ENCODE measurements at places on chromosomes 11 and 22. TPM values are rescaled to one million over a fixed set of nuclear protein-coding genes. Genes with fewer than 3 reads are reported as not detected.

Gene OR51E2
- total RNA-seq = not detected

Gene SYT9
- 0.18 TPM for total RNA-seq

Gene MMP8
- total RNA-seq = 0.44 TPM

DNA sequence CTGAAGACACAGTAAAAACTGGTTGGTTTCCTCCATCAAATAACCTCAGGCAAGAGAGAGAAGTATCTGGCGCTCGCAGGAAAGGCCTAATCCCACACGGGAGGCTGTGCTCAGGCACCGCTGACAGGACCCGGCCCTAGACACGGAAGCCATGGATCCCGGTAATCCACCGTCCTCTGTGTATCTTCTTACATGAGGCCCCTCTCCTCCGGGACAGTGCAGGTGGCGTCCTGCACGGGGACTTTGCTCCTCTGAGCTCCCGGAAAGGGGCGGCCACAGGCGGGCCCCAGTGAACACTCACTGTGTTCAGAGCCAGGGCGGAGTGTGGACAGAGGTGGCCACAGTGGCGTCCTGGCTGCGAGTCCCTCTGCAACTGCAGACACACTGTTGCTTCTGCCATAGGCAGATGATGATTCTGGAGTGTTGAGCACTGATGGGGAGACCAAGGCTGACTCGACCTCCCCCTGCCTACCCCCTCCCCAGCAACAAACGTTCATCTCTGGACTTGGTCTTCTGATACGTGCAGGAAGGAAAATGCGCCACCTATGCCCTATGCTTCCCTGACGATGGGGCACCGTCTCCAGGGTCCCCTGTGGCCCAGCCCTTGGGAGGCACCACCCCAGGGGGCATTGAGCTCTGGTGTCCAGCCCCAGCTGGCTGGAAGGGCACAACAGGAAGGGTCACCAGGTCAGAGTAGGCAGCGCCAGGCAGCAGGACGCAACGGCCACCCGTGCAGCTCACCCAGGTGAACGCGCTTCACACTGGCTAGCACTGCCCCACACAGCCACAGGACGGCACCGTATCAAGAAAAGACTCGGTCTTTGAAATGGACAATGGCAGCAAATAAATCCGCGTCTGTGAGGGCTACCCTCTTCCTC is 95.7 kb downstream of the TRMU start:
- peaks cover 7% of the 10 kb centered on the region for H3K36me3 ChIP-seq
- H3K27me3 ChIP-seq = no peaks in the 10 kb centered on the region
- no peak overlapping the region for H3K4me3 ChIP-seq
- H3K27ac ChIP-seq = no peak overlapping the region
- DNase-seq = no peak

DNA sequence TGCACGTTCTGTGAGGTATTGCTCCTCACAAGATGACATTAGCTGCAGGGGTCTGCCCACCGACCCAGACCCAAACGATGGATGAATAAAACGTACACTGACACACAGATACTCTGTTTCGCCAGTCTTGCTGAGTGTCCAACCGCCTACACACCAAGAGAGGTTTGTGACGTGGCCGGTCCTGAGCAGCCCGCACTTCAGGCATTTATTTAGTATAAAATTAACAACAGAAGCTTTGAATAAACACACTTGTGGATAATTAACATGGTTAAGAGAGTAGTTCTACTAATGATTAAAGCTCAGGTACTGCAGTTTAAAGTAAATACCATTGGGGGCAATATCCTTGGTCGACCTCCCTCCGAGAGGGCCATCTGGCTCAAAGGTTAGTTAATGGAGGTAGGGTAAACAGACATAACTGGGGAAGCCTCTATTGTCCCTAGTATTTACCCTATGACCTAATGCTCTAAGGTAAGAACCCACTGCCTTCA is 75.7 kb downstream of the CCDC83 start:
- no peaks in the 10 kb centered on the region for H3K4me1 ChIP-seq
- DNase-seq = no peak
- no peak overlapping the region for H3K4me3 ChIP-seq
- no peaks in the 10 kb centered on the region for H3K36me3 ChIP-seq
- no peak overlapping the region for H3K27ac ChIP-seq

GRCh38 chr11:118889797-118890196 is 6.1 kb downstream of the CXCR5 start:
- no peak for DNase-seq
- H3K36me3 ChIP-seq = peaks cover 7% of the 10 kb centered on the region
- no peaks in the 10 kb centered on the region for H3K27me3 ChIP-seq
- H3K27ac ChIP-seq = no peak overlapping the region

- no peak overlapping the region for H3K4me3 ChIP-seq
- no peak overlapping the region for H3K27ac ChIP-seq
- DNase-seq = no peak
- H3K4me1 ChIP-seq = peaks cover 56% of the 10 kb centered on the region
Measured at GRCh38 chr11:16805938-16806337, 67.5 kb downstream of the C11orf58 start.

DNA sequence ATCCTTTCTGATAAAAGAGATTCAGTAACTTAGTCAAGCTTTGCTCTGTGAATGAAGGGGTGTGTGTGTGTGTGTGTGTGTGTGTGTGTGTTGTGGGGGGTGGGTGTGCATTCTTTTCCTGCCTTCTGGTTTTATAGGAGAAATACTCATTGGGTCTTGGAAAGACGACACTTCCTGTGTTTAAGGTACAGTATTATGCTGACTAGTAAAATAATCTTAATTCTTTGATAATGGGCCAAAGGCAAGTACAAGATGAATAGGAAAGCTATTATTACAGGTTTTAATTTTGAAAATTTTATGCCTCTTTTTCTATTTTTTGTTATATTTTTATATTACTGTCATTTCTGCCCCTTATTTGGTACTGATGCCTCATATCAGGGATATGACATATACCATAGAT is 26.1 kb downstream of the HSD17B12 start:
- no peak overlapping the region for H3K4me3 ChIP-seq
- peaks cover 1% of the 10 kb centered on the region for H3K36me3 ChIP-seq

- H3K27ac ChIP-seq = no peak overlapping the region
- no peaks in the 10 kb centered on the region for H3K27me3 ChIP-seq
- no peak overlapping the region for H3K4me3 ChIP-seq
- no peaks in the 10 kb centered on the region for H3K36me3 ChIP-seq
- no peak for DNase-seq
Measured at GRCh38 chr11:94036096-94036495, 14.9 kb downstream of the HEPHL1 start.

Gene DERL3
- total RNA-seq = 5.8 TPM

Gene FDXACB1
- 2.4 TPM for total RNA-seq

Gene FLRT1
- total RNA-seq = not detected
